ENCODE measurements at places on chromosomes 4 and X.

DNA sequence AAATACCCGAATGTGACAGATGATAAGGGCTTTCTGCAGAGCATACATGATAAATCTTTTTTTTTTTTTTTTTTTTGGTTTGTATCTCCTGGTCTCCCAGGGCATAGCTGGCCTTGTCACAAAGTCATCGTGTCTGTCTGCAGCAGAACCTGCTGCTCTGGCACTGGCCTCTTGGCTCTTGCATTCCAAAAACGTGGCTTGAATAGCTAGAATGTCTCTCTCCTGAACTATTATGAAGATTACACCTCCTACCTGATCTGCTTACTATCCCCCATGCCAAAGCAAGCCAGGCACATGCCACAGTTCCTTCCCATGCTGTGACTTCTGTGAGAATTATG lies 50.4 kb upstream of the SCRG1 start:
- no peak for DNase-seq

GRCh38 chrX:97556359-97556758 lies 672.7 kb downstream of the RPA4 start:
- no peak for DNase-seq

GRCh38 chr4:117908306-117909207 lies 125.7 kb upstream of the NDST3 start:
- DNase-seq: no peak

DNA sequence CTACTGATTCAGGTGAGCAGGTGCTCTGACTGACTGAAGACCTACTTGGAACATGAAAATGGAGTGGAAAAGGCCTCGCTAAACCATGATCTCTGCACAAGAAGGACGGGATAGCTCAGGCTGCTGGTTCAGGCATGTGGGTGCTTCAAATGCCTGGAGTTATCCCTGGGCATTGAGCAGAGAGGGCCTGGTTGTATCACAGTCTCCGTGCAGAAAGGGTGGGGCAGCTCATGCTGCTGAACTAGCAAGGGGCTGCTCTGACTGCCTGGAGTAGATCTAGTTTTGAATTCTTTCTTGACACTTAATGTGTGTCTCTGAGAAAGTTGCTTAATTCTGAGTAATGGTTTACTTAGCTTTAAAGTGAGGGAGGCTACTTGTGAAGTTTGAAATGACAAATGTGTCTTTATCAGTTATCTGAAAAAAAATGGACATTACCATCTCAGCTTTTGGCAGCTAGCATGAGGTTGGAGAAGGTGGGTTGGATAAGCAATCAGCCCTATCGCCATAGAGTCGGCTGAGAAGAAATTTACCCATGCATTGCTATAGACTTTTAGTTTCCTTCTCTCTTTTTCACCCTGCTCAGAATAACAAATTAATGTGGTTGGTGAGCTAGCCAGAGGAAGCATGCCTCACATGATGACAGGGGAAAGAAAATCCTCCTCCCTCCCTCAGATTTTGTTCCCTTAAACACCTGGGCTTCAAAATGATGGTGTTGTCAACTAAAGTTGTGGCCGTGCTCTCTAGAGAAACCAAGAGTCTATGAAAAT lies 832.4 kb downstream of the STIM2 start:
- DNase-seq: no peak

GRCh38 chr4:33882246-33882990 lies 2361.9 kb downstream of the ARAP2 start:
- no peak for DNase-seq

Data from iPS-NIHi11 (cell line).